Hematopoietic multipotent progenitor cell (in vitro differentiated cells): ENCODE measurements at places on chromosomes 2 and 18.

DNA sequence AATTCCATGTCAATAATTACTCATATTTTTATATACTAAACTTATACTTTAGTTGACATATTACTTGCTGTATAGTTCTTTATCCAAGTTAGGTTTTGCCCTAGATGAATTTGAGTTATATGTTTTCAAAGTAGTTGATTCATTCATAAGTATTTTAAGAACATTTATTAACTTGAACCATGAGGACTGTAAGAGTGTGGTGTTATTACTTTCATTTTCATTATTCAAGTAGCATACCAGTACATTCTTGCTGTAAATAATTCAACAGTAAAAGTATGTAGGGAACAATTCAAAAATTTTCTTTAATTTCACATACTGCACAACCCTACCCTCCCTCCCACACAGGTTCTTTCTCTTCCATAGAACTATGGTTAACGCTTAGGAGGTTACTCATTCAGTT is 75.4 kb downstream of the ANKRD12 start:
- no peak for DNase-seq

DNA sequence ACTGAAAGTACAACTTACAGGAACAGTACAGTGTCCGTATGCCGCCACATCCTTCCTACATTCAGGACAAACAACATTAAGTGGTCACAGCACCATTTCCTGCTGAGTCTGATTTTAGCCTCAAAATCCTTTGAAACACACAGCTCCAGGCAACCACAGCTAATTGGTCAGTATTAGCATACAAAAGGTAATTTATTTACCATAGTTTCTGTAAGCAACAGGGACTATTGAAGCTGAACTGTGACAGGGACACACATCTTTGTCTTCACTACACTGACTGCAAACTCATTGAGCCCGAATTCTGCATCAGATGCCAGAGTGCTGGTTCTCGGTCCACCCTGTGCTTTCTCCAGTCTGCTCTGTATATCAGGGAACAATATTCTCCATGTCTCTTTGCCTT is 151.8 kb downstream of the ST6GAL2 start:
- DNase-seq = no peak

DNA sequence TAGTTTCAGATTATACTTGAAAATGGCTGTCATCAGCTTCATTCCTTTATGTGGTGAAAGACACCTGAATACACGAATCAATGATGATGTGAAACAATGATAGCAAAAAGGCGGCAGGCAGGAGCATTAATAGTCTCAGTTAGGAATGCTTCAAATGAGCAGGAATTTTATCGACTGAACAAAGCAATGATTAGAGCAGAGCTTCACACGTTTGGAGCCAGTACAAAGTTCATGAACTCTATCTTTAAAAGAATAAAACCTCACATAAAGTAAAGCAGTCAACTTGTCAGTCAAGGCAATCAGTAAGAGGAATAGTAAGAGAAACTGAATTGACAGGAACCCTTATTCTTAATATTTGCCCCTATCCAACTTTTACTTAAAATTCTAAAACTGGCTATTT is 78.4 kb upstream of the SERTAD2 start:
- no peak for DNase-seq

DNA sequence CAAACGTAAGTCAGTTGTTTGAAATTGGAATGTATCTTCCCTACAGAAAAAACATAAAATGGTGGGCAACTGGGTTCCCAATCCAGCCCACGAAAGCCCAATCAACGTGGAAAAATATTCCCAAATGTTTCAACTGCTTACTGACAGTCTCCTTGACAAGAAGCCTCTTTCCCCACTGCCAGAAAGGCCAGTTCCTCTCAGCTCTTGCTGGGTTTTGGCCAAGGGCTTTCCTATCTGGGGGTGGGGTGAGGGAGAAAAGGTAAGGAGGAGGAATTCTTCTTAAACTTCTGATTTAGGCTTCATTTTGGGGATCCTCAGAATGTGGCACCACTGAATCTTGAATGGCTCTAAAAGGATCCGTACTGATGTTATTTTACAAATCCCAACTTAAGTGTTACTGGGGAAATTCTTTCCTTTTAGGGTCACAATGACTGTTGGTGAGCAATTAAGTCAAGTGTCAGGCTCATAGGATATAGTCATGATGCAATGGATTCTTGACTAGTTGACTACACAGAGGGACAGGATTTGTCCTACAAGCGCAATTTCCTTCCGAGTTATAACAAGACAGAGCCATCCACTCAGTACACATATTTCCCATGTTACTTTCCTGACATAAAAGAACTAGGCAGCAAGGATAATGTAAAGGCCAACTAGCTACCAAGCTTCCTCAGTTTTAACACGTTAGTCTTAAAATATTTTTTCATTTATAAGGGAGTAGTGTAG is 73.6 kb downstream of the SPRED2 start:
- no peak for DNase-seq

GRCh38 chr2:218516614-218517013 is 51.5 kb downstream of the USP37 start:
- DNase-seq = peak; percentile 9

DNA sequence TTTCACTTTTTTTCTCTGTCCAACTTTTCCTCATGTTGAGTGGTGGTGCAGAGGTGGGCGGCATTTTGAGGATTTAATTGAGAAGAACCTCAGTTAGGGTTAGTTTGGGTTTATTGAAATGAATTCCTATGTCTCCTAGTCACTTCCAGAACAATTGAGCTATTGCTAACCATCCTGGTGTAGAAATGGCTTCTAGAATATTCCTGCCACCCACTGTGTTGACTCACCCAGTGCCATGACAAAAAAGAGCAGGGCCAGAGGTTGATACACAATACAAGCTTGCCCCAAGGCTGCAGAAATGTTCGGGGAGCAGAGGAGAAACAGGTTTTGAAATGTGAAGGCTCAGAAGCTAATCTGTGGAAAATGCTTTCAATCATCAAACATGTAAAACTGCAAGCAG is 167.1 kb upstream of the TRIB2 start:
- no peak for DNase-seq

DNA sequence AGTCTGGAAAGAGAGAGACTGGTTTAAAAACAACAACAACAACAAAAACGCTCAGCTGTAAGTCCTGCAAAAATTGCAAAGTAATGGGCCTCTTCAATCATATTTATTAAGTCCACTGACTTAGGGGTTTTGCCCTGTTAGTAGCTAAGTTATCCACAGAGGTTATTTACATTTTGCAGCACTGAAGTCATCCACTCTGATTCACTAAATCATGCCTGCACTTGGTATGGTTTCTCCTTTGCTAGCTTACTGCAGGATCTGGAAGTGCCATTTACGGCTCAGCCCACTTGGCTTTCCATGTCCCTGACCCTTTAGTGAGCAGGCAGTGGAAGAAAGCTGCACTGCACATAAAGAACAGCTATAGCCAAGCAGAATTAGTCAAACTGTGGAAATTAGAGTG is 484.4 kb downstream of the NRXN1 start:
- no peak for DNase-seq
